Effector memory CD4-positive, alpha-beta T cell (primary cell): ENCODE measurements at places on chromosomes 16 and 17.

- no peak for DNase-seq
Observed at GRCh38 chr16:55701442-55702319, 45.9 kb downstream of the SLC6A2 start.

- DNase-seq = no peak
Observed at GRCh38 chr17:4678448-4679026, 25.4 kb downstream of the PELP1 start.

- no peak for DNase-seq
Observed at GRCh38 chr16:53743149-53743566, 39.2 kb downstream of the FTO start.

DNA sequence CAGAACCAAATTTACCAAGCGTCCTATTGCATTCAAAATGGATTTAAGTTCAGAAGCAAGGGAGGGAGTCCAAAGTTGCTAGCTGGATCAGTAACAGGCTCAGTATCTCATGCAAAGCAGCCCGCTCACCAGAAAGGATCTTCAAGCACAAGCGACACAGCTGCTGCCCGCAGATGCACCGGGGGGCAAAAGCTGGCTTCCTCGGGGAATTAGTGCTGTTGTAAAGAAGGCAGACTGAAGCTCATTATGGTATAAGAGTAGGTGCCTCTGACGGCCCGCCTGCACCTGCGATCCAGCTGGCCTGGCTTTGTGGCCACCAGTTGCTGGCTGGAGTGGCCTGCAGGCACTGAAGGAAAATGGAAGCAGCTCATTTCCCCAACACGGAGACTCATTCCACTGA, 128.4 kb upstream of the RCVRN start:
- no peak for DNase-seq

DNA sequence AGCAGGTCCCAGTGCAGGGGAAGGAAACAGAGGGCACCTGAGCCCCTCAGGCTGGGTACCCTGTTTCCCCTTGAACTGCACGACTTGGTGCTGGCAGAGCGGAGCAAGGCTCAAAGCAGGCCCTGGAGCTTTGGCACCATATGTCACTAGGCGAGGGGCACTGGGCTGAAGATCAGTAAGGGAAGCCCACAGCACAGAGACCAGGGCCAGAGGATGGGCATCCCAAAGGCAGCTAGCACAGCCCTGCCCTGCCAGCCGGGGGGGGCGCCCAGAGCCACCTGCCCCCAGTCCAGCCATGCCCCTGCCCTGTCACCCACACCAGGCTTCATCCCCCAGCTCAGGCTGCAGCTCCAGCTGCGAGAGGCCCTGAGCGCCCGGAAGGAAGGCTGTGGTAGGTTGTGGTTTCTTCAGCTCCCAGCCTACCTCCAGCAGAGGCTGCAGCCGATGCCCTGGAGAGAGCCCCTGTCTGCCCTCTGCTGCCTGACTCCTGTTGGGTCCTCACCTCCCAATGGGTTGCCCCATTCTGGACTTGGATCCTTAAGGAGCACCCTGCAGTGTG, 10.9 kb downstream of the NHERF1 start:
- peak; percentile 48 for DNase-seq

DNA sequence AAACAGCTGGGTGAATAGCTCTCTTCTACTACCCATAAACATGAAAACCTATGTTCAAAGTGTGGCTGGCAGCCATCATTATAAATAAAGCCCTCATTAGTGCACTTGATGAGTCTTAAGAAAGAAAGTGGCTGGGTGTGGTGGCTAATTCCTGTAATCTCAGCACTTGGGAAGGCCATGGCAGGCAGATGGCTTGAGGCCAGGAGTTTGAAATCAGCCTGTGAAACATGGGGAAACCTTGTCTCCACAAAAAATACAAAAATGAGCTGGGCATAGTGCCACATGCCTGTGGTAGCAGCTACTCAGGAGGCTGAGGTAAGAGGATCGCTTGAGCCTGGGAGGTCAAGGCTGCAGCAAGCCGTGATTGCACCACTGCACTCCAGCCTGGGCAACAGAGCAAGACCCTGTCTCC, 28.3 kb upstream of the APPBP2 start:
- DNase-seq = no peak

DNA sequence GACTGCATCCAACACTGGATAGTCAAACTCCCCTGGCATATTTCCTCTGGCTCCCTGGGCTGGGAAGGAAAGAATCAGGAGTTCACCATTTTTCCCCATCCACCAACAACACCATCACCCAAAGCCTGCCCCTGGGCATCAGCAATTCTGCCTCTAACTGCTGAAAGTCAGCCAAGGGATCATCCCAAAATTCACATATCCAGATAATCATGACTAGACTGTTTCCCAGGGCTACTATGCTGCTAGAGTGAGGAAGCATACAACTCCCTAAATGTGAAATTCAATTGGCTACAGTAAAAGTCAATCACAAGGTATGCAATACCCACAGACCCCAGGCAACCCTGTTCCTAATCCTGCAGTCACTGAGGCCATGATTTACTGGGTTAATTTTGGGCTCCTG, 230.6 kb downstream of the C16orf95 start:
- DNase-seq = no peak

DNA sequence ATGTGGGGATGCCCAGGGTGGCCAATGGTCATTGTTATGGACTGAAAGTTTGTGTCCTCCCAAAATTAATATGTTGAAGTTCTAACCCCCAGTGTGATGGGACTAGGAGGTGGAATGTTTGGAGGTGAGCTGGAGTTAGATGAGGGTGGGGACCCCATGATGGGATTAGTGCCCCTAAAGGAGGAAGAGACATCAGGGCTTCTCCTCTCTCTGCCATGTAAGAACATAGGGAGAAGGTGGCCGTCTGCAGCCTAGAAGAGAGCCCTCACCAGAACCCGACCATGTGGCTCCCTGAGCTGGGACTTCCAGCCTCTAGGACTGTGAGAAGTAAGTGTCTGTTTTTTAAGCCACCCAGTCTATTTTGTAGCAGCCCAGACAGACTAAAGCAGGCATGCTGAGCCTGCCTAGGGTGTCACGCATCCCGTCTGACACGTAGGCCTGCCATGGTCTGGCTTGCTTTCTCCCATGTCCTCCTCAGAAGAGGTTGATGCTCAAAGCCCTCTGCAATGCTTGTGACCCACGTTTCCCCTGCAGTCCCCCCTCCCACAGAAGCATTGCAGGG, 4.0 kb upstream of the PRPSAP1 start:
- DNase-seq = no peak

DNA sequence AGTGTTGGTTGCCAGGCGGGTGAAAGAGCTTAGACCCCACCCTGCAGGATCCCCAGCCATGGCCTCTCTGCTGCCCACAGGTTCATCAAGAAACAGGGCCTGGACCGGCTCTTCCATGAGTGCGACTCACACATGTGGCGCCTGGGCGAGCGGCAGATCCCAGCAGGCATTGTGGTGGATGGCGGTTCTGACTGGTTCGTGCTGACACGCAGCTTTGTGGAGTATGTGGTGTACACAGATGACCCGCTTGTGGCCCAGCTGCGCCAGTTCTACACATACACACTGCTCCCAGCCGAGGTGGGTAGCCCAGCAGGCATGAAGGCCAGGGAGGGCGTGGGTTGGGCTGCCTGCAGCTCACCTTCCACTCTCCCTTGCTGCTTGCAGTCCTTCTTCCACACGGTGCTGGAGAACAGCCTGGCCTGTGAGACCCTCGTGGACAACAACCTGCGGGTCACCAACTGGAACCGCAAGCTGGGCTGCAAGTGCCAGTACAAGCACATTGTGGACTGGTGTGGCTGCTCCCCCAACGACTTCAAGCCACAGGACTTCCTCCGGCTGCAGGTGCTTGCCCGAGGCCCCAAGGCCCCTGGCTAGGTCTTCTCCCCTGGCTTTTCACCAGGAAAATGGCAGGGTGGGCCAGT, 9.9 kb downstream of the XYLT2 start:
- DNase-seq = no peak

GRCh38 chr17:40219594-40220338, 662 bp downstream of the WIPF2 start:
- DNase-seq = no peak

DNA sequence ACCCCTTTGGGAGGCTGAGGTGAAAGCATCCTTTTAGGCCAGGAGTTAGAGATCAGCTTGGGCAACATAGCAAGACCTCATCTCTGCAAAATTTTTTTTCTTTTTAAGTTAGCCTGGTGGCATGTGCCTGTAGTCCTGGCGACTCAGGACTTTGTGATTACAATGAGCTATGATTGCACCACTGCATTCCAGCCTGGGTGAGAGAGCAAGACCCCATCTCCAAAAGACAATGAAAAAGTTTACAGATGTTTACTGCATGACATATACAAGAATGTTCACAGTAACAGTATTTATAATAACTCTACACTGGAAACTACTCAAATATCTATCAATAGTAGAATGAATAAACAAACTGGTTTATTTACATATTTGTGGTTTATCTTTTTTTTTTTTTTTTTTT, 33.1 kb upstream of the CCL22 start:
- no peak for DNase-seq
